IPS DF 19.7 (cell line): ENCODE measurements at places on chromosomes 12 and 14.

- no peak for DNase-seq
These were observed 51.3 kb downstream of the SLC6A12 start for GRCh38 chr12:162467-163307.

DNA sequence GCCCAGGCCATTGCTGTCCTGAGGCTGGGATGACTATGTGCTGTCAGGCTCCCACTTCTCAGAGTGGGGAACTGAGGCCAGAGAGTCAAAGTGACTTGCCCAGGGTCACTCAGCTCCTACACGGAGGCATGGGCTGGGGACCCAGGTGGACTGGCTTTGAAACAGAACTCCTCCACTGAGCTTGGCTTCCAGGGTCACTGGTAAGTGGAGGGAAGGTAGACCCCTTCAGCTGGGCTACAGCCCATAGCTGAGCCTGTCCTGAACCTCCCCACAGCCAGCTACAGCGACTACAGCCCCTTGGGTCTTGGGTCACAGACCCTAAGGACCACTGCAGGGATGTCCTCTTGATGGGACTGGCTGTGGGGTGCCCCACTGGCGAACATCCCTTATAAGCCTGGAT lies 40.3 kb upstream of the TRAF3 start:
- no peak for DNase-seq

DNA sequence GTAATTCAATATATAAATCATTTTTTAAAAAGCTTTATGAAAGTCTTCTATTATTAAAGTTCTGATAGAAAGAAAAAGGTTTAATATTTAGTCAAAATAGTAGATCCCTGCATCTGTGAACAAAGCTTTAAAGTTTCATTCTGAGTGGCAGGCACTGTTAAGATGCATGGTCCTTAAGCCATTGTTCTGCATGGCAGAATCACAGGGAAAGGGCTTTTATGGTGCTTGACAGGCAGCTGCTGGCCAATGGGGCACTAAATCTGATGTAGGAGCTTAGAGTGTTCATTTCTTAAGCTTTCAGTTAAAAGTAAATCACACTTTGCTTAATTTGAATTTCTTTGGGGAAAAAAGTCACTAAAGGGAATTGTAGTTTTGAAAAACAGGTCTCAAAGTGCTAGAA lies 148.2 kb downstream of the PLEKHA5 start:
- no peak for DNase-seq

- DNase-seq: no peak
These were observed 138.3 kb downstream of the TMEM121 start for GRCh38 chr14:105664691-105665090.

DNA sequence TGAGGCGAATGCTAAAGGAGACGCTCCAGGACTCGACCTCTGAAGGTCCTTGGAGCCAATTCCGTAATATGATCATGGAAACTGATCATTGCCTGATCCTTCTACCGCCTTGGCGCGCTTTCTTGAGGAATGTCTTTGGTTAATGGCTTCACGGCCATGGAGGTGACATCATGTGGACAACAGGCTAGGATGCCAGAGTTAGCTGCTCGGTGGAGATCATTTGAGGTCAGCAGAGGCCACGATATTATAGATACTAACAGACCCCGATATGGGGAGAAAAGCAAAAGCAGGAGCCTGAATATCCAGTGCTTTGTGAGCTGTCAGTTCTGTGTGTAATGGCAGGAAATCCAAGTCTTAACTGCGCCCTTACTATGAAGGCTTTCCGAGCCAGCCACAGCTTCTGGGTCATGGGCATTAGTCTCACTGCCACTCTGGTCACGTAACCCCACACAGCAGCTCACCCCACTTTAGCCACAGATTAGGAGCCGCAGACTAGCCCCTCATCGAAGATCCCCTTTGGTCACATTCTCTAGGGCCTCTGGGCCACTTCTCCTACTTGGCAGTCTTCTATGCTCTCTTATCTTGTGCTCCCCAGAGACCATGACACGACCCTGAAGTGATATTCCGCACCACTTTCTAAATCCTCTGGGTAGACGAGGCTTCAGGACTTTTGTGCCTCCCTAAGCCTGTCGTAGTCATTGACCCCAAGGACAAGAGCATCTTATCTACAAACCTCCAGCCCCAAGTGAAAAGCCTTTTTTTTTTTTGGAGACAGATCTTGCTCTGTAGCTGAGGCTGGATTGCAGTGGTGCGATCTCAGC lies 724 bp upstream of the CS start:
- DNase-seq: no peak

DNA sequence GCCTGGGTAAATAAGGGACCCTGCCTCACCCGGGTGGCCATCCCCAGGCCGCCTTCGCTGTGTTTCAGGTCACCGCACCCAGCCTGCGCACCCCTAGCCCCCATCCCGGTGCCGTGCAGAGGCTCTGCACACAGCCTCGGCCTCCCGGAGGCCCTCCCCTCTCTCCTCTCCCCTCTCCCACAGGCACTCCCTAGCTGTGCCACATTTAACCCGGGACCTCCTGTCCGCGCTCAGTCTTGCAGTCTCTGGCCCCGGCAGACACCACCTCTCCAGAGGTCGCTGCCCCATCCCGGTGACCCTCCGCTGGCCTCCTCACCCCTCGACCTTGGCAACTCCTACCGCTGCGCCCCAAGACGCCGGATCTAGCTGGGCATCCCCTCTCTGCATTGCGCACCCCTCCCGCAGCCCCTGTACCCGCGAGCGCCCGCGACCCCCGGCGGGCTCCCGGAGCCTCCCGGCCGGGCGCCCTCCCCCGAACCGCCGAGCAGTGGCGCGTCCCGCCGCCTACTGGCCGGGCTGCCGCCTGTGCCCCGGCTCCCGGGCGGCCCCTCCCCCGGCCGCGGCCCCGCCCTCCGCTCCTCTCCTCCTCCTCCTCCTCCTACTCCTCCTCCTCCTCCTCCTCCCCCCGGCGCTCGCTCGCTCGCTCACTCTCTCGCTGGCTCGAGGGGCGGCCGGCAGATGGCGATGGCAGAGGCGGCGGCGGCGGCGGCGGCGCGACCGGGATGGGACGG lies 120.7 kb downstream of the AACS start:
- DNase-seq: no peak

DNA sequence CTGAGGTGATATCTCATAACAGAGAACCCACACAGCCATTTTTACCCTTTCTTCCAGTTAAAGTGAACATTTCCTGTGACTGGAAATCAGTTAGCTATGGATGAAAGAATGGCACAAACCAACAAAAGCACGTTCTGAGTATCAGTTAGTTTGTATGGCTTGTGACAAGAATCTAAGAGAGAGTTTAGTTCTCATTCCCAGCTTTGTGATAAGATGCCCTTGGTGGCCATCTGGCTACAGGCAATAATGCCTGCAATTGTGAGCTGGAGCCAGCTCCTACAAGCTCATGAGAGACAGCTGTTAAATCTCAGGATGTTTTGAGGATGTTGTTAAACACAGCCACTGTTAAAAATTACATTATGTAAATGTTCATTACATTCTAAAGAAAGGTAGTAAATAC lies 122.0 kb upstream of the FRMD6 start:
- no peak for DNase-seq

- no peak for DNase-seq
These were observed 583 bp upstream of the SDR39U1 start for GRCh38 chr14:24443053-24443665.

GRCh38 chr12:6125310-6125608 lies 789 bp upstream of the VWF start:
- DNase-seq: no peak

GRCh38 chr12:19712041-19712440 lies 272.7 kb downstream of the AEBP2 start:
- no peak for DNase-seq

DNA sequence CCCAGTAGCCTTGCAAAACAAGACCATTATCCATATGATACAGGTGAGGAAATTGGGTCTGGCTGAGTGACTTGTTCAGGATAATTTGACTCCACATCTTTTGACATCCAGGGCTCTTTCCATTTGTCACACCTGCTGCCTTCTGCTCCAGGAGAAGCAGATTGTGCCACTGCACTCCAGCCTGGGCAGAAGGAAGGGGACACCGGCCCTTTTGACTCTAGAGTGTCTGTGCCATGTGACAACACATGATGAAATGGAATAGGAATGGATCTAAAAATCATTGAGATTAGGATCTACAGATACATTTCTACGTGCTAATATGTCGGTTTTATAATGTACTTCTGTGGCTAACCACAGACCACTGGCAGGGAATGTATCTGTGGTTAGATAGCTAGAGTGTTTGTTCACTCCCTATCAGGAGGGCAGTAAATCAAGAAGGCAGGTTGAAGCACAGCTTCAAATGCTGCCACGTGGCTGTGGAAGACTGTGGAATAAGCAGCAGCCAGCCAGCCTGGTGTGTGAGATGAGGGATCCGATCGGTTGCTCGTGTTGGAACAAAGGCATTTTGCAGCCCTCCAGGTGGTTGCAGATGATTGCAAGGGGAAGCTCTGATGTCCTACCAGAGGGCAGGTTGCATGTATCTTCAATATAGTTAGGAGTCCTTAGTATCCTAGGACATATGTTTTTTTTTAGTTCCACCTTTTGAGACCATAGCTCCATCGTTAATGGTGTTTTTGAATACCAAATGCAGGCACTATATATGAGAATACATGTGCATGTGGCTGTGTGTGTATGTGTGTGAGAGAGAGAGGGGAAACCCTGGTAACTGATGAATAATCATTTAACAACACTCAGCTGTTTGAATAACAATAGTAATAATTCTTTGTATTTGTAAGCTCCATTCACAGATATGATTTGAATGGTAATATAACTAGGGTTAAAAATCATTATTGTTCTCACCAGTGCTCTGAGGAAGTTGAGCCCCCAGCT lies 28.6 kb downstream of the EML1 start:
- DNase-seq: no peak

- DNase-seq: no peak
These were observed 437 bp downstream of the ERO1A start for GRCh38 chr14:52694761-52695480.

GRCh38 chr14:100115236-100115635 lies 44.2 kb downstream of the DEGS2 start:
- no peak for DNase-seq

DNA sequence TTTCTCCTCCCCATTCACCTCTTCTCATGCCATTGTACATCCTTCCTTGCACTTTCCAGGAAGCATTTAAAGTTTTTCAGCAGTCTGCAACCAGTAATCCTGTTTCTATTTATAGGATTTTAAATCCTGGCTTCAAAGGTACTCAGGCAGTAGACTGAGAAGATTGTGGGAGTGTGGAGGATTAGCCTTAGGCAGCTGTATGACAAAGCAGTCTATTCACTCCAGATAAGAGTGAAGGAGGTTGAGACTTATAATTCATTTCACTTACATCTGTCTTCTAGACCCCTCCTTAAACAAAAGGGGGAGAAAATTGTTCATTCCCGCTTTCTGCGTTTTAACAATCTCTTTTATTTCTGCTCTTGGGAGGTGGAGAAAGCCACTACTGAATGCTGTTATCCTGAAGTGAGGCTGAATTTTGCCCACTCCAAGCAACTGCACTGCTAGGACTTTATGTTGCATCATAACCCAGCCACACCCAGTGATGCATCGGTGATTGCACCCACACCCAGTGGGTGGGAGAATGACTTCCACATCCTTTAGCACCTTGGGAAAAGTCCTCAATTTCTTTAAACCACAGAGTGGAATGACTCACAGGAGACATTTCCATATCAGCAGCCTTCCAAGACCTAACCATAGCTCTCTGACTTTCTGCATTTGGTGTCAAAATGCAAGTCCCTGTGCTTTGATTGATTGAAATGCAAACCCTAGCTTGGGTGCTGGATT lies 382.5 kb upstream of the ATP2B1 start:
- no peak for DNase-seq

GRCh38 chr12:62622177-62622576 lies 155.6 kb downstream of the MON2 start:
- no peak for DNase-seq

DNA sequence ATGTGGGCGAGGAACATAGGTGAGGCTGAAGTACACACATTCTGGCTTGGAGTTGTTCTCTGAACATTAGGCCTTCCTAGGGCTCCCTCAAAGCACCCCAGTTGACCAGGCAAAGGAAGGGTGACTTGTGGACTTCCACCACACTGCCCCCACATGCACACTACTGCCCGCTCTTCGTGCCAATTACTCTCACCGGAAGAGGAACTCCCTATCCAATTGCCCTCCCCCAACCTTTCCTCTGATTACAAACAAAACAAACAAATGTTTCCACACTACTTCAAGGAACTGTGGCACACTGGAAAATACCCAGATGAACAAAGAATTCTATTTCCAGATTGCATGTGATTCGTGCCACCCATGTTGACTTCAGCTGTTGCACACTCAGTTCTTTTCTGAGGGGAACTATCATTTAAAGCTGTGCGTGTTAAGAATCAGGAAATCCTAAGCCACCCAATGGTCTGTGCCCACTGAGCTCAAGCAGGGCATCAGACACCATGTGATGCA lies 139.3 kb downstream of the SSPN start:
- no peak for DNase-seq

- no peak for DNase-seq
These were observed 9.1 kb downstream of the MTRFR start for GRCh38 chr12:123242116-123242904.

DNA sequence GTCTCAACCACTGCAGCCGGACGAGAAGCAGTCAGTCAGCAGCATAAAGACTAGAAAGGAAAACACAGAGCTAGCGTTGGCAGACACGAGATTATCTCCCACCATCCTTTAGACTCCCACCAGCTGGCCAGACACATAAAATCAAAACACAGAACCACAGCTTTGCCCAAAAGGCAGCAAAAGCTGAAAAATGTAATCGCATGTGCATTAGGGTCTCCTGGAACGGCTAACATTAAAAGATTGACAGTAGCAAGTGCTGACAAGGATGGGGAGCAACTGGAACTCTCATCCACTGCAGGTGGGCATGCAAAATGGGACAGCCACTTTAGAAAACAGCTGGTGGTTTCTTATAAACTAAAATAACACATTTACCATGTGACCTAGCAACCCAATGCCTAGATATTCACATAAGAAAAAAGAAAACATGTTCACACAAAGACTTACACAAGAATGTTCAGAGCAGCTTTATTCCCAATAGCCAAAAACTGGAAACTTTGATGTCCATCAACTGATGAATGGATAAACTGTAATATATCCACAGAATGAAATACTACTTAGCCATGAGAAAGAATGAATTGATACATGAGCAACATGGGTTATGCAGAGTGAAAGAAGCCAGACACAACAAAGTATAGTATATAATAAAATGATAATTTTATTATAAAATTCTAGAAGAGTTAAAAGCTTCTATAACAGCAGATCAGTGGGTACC lies 37.7 kb downstream of the NCOR2 start:
- DNase-seq: no peak

- DNase-seq: no peak
These were observed 1165.1 kb upstream of the USP15 start for GRCh38 chr12:61095111-61095510.

DNA sequence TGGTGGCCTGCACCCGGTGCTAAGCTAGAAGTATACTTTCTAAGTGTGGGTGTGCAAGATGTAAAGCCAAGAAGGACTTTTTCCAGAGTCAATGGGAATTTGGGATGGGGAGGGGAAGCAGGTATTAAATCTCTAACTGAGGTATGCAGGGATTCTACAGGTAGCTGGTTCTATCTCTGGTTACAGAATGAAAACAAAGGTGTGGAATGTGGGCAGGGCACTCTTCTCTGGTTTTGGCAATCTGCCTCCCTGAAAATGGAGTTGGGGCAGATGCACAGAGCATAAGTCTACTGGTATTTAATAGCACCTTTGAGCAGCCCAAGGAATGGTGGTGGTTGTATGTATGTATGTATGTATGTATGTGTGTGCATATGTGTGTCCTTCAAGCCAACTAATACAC lies 66.7 kb upstream of the PPP1R12A start:
- peak; percentile 12 for DNase-seq
